ENCODE measurements at places on chromosomes 7 and 10.

GRCh38 chr10:32419615-32420014 is 26.3 kb upstream of the CCDC7 start:
- DNase-seq = no peak

- DNase-seq = no peak
Observed at GRCh38 chr10:35369049-35369611, 32.8 kb downstream of the CCNY start.

- DNase-seq = no peak
Observed at GRCh38 chr7:2192831-2193534, 39.8 kb downstream of the MAD1L1 start.

GRCh38 chr10:106859892-106860652 is 304.4 kb downstream of the SORCS1 start:
- DNase-seq = no peak

DNA sequence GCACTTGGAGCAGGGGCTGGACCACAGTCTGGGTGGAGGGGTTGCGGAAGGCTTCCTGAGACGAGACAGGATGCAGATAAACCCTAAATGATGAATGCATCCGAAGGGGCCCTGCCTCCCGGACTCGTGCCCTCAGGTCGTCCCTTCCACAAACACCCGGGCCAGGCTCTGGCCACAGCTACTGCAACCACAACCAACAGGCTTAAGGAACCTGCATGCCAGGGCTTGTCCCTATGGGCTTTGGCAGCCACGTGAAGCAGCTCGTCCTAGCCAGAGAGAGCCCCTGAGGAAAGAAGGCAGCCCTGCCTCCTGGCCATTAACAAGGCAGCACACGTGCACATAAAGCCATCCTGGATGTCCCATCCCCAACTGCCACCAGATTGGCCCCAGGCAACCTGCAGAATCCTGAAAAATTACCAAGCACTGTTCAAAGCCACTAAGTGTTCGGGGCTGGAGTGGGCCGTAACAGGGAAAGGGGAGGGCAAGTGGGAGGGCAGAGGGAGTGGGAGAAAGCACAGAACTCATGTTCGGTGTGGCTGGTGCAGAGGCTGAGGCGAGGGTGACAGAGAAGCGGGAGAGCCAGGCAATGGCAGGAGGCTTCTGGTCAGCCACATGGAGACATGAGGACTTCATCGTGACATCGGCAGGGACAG is 62.7 kb downstream of the MAD1L1 start:
- DNase-seq = peak; percentile 55

DNA sequence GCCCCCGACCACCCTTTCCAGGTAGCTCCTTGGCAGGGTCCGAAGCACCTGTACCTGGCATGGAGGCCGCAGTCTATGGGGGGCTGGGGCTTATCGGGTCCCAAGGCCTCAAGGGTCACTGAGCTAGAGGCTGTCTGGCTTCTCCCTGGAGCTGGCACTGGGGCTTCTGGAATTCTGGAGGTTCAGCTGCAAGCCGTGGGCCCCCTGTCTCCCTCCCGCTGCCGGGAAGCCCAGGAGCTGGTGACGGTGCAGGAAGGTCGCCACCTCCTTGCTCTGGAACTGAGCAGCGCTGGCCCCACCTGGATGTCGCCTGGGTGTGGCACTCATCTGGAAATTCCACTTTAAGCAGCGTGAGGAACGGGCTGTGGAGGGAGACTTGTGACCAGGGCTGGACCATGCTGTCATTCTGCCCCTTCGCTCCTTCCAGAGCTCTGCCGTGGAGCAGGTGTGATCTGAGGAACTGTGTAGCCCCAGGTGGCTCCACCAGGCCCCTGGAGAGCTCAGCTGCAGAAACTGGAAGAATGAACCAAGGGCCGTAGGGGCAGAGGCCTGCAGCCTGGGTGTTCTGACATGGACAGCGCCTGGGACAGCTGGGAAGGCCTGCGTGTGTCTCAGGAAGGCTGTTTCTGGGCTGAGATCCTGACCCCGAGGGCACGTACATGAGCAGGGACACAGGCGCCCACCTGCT is 129.7 kb upstream of the PPP2R2D start:
- DNase-seq = no peak
